ENCODE measurements at places on chromosomes 11 and 22. TPM values are rescaled to one million over a fixed set of nuclear protein-coding genes. Genes with fewer than 3 reads are reported as not detected.

- H3K27me3 ChIP-seq: no peaks in the 10 kb centered on the region
- no peak overlapping the region for H3K4me3 ChIP-seq
These were observed 33.0 kb upstream of the NUP160 start for GRCh38 chr11:47881145-47881544.

- peaks cover 8% of the 10 kb centered on the region for H3K4me1 ChIP-seq
- no peak overlapping the region for H3K27ac ChIP-seq
- no peak overlapping the region for H3K4me3 ChIP-seq
- peaks cover 4% of the 10 kb centered on the region for H3K27me3 ChIP-seq
- H3K36me3 ChIP-seq: no peaks in the 10 kb centered on the region
- DNase-seq: peak; percentile 31
These were observed 305.0 kb downstream of the BUD13 start for GRCh38 chr11:116467823-116468222.

DNA sequence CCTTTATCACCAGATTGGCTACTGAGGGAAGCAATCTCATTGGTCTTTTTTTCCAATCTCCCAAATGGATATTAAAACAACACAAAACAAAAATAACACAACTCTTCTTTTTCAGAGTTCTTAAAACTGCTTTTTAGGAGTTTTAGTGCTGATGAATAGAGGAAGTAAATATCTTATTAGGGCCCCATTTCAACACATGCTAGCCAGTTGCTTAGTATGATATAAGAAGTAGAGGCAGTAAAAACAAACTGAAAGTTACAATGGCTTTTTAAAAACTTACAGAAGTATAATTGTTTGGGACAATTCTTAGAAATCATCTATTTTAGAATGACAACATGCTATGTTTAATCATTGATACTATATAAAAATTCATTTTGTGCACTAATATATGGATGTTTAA, 3.4 kb downstream of the C11orf71 start:
- no peak overlapping the region for H3K4me3 ChIP-seq
- peaks cover 36% of the 10 kb centered on the region for H3K4me1 ChIP-seq
- H3K27me3 ChIP-seq: no peaks in the 10 kb centered on the region
- DNase-seq: no peak

DNA sequence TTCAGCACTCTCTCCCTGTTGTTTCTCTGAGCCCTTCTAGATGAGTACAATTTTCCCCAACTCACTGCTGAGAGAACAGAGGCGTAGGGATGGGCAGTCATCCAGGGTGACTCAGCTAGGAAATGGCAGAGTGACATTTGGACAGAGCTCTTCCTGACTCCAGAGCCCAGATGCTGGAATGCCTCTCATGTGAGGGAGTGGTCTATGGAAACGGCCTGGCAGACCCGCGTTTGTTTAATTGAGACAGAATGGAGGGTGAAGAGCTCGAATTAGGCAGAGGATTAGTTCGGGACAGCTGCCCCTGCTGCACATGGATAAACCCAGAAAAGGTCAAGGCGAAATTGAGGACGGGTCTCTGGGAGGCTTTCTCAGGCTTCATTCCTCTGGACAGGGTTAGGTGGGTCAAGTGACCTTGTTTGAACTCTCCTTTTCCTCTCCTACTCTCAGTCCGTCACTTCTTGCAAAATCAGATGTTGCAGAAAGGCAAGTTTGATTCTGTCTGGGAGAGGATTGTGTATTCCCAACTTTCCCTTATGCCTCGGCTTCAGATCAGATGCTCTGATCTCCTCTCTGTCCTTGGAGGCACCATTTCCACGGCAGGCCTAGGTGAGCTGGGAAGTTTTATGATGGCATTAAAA, 7.6 kb upstream of the LMO2 start:
- peak; percentile 93 for DNase-seq
- peaks cover 14% of the 10 kb centered on the region for H3K4me1 ChIP-seq
- no peaks in the 10 kb centered on the region for H3K36me3 ChIP-seq
- no peak overlapping the region for H3K4me3 ChIP-seq
- no peak overlapping the region for H3K27ac ChIP-seq
- peaks cover 35% of the 10 kb centered on the region for H3K27me3 ChIP-seq

DNA sequence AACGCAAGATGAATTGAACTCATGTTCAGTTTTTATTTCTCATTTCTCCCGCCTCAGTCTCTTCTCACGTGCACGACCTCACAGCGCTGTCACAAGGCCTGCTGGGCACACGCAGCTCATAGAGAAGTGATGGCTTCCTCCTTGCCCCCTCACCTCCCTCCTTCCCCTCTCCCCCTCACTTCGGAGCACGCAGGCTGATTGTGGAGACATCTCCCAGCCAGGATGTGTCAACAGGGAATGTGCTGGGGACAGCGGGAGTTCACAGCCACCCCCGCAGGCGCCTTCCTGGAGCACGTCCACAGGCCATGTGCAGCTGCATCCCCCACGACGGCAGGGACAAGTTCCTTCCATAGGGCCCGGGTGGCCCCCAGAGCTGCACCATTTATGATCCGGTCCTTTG, 29.1 kb upstream of the KRTAP5-6 start:
- no peak overlapping the region for H3K27ac ChIP-seq
- peaks cover 40% of the 10 kb centered on the region for H3K27me3 ChIP-seq
- H3K4me1 ChIP-seq: no peaks in the 10 kb centered on the region
- H3K4me3 ChIP-seq: no peak overlapping the region

DNA sequence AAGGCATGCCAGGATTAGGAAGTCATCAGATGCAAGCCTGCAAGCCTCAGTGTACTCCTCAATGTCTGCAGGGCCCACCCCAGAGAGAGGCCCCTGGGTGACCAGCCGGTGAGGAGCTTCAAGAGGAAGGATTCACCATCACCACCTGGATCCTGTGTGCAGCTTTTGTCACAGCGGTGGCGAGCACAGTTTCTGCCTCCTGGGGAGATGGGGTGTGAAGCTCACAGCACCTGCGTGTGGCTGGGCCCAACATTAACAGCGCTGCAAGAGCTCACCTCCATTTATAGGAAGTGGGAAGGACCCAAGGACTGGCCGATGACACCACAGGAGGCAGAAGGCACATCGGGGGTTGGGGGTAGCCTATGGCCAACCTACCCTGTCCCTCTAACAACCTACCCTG, 235.3 kb downstream of the CTTN start:
- no peak for DNase-seq
- H3K36me3 ChIP-seq: no peaks in the 10 kb centered on the region
- no peaks in the 10 kb centered on the region for H3K27me3 ChIP-seq
- no peak overlapping the region for H3K4me3 ChIP-seq
- H3K27ac ChIP-seq: no peak overlapping the region
- H3K4me1 ChIP-seq: no peaks in the 10 kb centered on the region

SGSM1 gene
- not detected for total RNA-seq

FGF19 gene
- total RNA-seq: not detected

GRCh38 chr11:11038352-11038751, 180.5 kb upstream of the ZBED5 start:
- H3K27me3 ChIP-seq: 0 out of 2 replicates have a peak, but pooled peaks cover 8% of the 10 kb centered on the region
- H3K36me3 ChIP-seq: no peaks in the 10 kb centered on the region
- H3K27ac ChIP-seq: no peak overlapping the region
- no peak for DNase-seq

GRCh38 chr11:104148074-104148473, 15.9 kb downstream of the PDGFD start:
- H3K36me3 ChIP-seq: no peaks in the 10 kb centered on the region
- H3K4me3 ChIP-seq: no peak overlapping the region
- H3K27me3 ChIP-seq: no peaks in the 10 kb centered on the region
- H3K27ac ChIP-seq: no peak overlapping the region
- DNase-seq: peak; percentile 74
- peaks cover 14% of the 10 kb centered on the region for H3K4me1 ChIP-seq

DNA sequence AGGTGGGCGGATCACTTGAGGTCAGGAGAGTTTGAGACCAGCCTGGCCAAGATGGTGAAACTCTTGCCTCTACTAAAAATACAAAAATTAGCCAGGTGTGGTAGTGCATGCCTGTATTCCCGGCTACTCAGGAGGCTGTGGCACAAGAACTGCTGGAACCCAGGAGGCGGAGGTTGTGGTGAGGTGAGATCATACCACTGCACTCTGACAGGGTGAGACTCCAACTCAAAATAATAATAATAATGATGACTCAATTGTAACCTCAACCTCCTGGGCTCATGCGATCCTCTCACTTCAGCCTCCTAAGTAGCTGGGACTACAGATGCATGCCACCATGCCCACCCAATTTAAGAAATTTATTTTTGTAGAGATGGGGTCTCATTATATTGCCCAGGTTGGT, 15.6 kb upstream of the CHRNA10 start:
- H3K27ac ChIP-seq: no peak overlapping the region
- peak; percentile 5 for DNase-seq
- H3K36me3 ChIP-seq: peaks cover 62% of the 10 kb centered on the region
- H3K27me3 ChIP-seq: no peaks in the 10 kb centered on the region
- no peak overlapping the region for H3K4me3 ChIP-seq

CCND1 gene
- total RNA-seq: 695 TPM

DNA sequence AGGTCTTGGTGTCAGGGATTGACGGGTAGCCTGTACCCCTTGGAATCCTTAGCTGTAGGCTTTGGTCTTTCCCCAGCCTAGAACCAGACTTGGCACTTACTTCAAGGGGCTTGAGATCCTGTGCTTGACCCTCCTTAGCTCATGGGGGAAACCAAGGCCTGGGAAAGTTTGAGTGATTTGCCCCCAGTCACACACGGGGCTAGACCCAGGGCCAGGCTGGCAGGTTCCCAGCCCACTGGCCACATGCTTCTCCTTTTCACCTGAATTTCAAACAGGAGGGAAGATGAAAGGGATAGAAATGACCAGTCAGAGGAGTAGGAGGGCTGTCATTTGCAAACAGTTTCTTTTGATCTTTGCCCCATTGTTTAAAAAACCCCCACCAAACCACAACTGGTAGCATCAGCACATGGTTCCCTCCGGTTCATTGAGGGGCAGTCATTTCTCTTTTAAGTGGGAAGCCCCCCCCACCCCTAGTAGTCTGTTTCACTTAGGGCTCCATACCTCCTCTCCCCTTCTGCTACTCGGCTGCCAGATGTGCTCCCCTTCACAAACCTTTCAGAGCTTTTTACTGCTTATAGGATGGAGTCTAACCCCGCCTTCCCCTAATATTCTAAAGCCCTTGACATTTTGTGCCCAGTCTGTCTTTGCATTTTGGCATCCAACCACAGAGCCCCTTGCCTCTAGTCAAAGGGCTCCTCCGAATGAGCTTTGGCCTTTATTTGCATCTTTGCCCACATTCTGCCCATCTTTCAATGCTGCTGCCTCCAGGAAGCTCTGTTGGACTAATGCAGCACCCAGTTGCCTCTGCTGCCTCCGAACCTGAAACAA, 37.6 kb downstream of the ZNRF3 start:
- no peak overlapping the region for H3K4me3 ChIP-seq
- no peaks in the 10 kb centered on the region for H3K4me1 ChIP-seq
- no peaks in the 10 kb centered on the region for H3K36me3 ChIP-seq
- no peaks in the 10 kb centered on the region for H3K27me3 ChIP-seq
- H3K27ac ChIP-seq: no peak overlapping the region

C11orf21 gene
- total RNA-seq: not detected
